ENCODE measurements at places on chromosomes 2 and 18. TPM values are rescaled to one million over a fixed set of nuclear protein-coding genes. Genes with fewer than 3 reads are reported as not detected.

Gene CYP20A1
- 37.4 TPM for total RNA-seq

Gene BCL11A
- total RNA-seq, result 1.1 TPM

Gene CHRND
- not detected for total RNA-seq

Gene CFC1
- not detected for total RNA-seq

Gene CELF4
- total RNA-seq, result not detected

Gene NOSTRIN
- 6.1 TPM for total RNA-seq

Gene SOX11
- total RNA-seq, result under 0.01 TPM

Gene ABCG8
- total RNA-seq, result not detected

Gene RAB6C
- not detected for total RNA-seq

Gene PKP4
- 72.0 TPM for total RNA-seq

Gene MARCHF4
- total RNA-seq, result 5.7 TPM

Measured in bladder microvascular endothelial cell (primary cell).